ENCODE measurements at places on chromosomes 1 and 21.
A peak's percentile ranks its signal among the peaks of the same experiment; 100 is the strongest.

- no peak for DNase-seq
These were observed 358.4 kb upstream of the ST6GALNAC5 start for GRCh38 chr1:76508871-76509270.

DNA sequence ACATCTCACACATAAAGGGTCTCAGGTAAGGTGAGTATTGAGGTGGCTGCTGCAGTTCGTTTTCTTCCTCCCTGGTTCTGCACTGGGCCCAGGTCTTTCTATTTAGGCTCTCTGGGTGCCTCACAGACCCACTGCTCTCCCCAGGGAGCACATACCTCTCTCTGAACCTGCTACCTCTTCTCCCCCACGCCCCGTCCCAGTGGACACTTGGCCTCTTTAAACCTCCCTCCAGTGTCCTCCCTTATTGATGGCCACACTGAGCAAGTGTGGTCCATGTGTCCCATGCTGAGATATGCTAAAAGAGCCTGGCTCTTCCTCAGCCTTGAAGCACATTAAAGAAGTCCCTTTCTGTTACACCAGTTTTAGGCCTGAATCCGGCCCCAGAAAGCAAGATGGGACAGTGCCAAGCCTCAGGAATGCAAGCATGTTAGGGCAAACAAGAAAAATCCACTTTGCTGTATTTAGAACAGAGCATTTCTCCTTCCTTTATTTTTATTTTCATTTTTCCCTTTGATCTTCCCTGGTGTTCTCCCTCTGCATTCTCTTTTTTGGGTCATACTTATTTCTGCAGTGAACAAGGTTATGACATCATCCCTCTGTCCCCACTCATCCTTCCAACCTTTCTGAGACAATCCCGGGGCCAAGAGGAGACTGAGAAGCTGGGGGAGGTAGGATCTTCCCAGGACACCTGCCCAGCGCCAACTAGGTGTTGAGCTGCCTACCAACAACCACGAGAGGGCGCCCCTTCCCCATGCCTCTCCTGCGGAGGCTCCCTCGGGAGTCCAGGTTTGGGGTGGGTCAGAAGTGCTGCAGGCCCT lies 5.0 kb upstream of the CHI3L2 start:
- peak; percentile 82 for DNase-seq

DNA sequence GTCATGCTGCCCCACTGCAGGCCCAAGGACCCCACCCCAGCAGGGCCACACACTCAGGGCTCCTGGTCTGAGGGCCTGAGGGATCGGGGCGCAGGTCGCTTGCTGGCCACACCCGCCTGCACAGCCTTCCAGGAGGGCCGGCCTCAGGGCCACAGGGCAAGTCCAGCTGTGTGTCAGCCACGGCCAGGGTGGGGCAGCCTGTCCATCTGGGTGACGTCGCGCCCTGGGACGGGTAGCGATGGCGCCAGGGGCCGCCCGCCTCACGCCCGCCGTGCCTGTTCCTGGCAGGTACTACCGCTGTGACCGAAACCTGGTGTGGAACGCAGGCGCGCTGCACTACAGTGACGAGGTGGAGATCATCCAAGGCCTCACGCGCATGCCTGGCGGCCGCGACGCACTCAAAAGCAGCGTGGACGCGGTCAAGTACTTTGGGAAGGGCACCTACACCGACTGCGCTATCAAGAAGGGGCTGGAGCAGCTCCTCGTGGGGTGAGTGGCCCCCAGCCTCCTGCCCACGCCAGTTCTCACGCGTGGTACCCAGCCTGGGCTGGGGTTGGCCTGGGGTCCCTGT lies 2.5 kb downstream of the COL6A1 start:
- no peak for DNase-seq

GRCh38 chr1:155017041-155017945 lies 14.7 kb downstream of the ZBTB7B start:
- DNase-seq = peak; percentile 85

- no peak for DNase-seq
These were observed 38.6 kb downstream of the TFF3 start for GRCh38 chr21:42276526-42277154.

- DNase-seq = no peak
These were observed 590 bp upstream of the TACSTD2 start for GRCh38 chr1:58577654-58578030.

DNA sequence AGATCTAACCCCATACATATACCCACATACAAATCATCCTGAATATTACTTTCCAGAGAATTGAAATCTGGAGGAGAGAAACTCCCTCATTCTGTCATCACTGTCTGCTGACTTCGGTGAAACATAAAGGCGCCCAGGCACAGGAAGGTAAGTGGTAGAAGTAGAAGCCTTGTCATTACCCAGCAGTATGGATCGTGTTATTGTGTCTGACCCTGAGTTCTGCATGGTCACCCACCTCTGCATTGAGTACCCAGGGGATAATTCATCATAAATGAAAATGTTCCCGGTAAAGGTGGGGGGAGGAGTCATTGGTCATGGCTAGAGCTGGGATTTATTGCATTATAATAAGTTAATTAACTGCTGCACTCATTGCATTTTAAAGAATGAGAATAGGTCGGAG lies 342.6 kb upstream of the PKN2 start:
- DNase-seq = no peak

GRCh38 chr1:30381266-30381665 lies 342.1 kb downstream of the MATN1 start:
- DNase-seq = no peak

DNA sequence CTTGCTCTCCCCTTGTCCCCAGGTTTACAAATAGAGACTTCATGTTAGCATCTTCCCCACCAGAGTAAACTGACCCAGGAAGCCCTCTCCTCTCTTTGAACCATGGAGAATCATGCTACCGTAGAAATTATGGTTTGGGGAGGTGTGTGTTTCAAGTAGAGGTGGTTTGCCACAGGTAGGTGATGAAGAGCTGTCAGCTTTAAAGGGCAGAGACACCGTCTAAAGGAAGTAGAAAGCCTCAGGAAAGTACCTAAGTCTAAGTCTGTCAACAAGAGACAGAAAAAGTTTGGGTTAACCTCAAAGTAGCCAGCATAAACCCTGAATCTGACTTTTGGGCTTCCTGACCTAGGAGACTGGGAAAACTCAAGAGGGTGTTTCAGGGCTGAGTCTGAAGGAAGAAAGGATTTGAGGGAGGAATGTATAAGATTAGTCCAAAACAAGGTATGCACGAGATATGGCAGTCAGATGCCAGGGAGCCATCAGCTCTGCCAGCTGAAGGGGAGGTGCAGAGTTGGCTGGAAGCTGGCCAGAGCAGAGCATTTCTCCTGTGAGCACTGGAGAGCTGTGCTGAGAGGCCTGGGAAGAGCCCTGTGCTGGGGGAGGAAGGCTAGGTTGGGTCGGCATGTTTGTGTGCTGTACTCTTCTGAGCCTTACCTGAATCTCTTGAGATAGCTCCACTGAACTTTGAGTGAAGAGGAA lies 14.3 kb downstream of the ADAMTSL4 start:
- peak; percentile 45 for DNase-seq

DNA sequence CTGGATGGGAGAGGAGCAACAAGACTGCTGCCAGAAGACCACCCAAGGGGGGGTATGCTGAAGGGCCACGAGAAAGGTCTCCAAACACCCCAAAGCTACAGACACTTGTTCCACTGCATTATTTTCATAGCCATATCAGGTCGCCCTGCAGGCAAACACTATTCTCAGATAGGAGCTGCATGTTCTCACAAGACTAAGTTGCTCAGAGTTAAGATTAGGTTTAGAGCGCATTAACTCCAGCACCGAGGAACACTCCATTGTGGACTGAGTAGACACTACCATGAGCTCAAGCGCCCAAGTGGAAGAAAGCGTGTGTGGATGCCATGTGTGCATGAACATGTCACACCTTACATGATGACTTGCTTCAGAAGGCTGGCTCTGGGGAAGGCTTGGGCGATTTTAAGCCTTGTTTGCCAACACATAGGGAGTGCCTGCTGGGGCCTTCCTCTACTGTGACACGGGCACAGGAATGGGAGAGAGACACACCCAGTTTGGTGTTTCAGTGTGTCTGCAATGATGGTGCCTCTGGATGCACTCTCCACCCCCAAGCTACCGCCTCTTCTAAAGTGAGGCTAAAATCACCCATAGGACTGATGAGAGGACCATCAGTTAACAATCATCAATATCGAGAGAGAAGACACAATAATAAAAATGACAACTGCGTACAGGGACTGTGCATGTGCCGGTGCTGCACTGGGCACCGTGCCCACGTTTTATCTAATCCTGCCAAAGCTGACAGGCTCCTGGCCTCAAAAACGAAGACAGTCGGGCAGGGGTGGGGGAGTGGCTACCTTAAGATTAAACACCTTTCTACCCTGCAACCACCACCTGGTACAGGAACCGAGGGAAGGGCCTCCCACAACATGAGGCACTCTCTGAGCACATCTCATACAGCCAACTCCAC lies 34.9 kb downstream of the SSBP3 start:
- DNase-seq = no peak

DNA sequence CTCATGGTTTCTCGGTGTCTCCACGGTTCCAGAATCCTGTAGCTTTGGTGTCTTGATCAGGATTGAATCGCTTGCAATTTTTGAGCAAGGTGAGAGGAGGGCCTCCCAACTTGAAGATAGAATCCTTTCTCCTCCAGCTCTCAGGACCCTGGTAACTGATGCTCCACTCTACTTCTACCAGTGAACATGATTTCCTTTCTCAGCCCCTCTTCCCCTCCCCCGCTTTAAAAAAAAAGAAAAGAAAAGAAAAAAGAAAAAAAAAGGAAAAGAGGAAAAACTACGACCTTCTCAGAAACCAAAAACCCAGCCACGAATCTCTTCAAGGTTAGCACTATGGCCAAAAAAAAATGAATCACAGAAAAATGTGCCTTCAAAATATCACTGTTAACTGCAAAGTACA lies 1.2 kb downstream of the ARHGEF11 start:
- no peak for DNase-seq

GRCh38 chr1:66563941-66564630 lies 30.1 kb downstream of the SGIP1 start:
- no peak for DNase-seq

DNA sequence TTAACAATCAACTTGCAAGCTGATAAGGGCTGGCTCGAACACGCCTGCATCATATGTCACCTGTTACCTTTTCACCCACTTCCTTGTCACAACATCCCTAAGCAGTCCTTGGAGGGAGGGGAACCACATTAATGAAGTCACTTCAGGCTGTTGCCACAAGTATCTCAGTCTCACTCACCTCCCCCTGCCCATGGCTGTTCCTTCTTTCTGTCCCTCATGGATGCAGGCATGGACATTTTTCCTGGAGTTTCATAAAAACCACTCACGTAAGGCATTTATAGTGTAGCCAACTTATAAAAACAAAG lies 76.8 kb upstream of the ANGPTL1 start:
- no peak for DNase-seq

GRCh38 chr21:44948426-44949120 lies 8.7 kb downstream of the SLX9 start:
- no peak for DNase-seq

GRCh38 chr1:169133801-169134502 lies 27.5 kb downstream of the ATP1B1 start:
- DNase-seq = no peak

- no peak for DNase-seq
These were observed 36.0 kb downstream of the CAPN2 start for GRCh38 chr1:223748405-223748772.

- no peak for DNase-seq
These were observed 661 bp downstream of the GBP4 start for GRCh38 chr1:89198081-89198480.

- DNase-seq = no peak
These were observed 44.1 kb downstream of the PLXNA2 start for GRCh38 chr1:208200116-208200515.

GRCh38 chr21:31926498-31926897 lies 53.7 kb downstream of the HUNK start:
- DNase-seq = no peak

DNA sequence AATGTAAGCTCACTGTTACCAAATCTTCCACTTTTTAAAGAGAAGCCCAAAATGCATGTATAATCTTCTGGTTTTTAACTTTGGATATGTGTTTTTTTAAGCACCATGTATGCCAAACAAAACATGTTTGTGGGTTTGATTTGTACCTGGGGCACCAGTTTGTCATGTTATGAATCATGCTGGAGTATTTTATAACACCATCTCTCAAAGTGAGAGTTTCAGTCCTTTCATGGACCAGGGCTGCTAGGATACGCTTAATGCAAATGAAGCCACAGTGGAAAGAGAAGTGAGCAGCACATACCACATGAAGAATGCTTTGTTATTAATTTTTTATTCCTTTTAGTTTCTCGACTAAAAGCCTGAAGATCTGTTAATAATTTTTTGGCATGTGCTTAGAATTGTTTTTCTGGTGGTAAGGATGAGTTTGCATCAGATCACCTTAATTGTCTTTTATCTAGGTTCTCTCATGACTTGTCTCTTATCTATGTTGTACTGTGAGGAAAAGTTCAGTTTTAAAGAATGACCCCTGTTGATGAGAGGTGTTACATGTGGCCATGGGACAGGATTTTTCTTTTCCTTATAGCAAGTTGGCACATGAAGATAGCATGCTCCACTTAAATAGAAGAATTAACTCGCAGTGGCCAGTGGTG lies 2.0 kb upstream of the RABGAP1L start:
- DNase-seq = no peak

DNA sequence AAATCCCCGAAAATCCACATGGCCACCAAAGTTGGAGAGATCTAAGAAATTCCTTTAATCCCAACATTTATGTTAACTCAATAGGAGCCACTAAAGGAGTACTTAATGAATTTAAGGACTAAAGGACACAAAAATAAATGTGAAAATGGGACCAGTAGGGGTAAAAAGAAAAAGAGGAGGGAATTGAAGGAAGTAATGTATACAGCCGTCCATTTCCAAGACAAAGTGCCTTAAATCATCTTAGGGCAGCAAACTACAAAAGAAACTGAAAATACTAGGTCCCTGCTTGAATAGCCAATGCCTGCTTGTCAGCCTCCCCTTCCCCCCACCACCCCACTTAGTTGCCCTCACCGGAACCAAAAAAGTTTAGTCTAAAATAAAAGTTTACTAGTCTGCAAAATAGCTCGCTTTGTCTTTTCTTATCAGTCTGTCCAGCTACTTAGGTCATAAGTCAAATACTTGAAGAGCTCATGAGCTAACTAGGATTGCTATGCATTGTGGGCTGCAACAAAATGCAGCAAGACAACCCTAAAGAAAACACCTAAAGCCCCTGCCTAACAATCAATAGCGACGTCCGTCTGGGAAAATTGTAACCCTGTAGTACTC lies 66.3 kb upstream of the TLR5 start:
- no peak for DNase-seq

All from activated gamma-delta T cell treated with Interleukin-2 at 50 U/mL for 16 hours (primary cell).